ENCODE measurements at places on chromosomes 7 and 10. TPM values are rescaled to one million over a fixed set of nuclear protein-coding genes. Genes with fewer than 3 reads are reported as not detected.
A peak's percentile ranks its signal among the peaks of the same experiment; 100 is the strongest.

PRKAR2B gene
- 3.1 TPM for total RNA-seq

PAOX gene
- total RNA-seq = 3.6 TPM

TIMM23B gene
- total RNA-seq = 12.1 TPM

DNA sequence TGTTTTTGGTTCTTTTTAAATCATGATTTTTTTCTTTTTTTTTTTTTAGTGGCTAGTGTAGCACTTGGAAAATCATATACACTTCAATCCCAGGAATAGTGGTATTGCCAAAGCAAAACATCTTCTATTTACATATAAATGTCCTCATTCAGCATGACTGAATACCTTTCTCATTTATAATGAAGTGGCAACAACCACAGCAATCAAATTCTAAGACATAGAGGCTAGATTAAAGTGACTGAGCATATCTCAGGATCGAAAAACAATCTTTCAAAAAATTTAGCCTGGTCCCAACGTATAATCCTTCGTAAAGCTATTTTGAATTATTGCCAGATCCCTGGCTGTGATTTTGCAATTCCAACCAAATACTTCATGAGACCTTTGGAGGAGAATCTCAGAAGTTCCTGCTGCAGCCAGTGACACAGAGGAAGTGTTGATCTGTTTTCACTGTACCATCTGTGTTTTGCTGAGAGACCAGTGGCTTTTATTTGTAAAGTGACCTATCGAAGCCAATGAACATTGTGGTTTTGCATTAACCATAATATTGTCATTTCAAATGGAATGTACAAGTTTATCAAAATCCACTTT, 29.8 kb upstream of the SP8 start:
- H3K27ac ChIP-seq = no peak overlapping the region
- H3K27me3 ChIP-seq = no peaks in the 10 kb centered on the region
- H3K4me1 ChIP-seq = no peaks in the 10 kb centered on the region
- H3K36me3 ChIP-seq = no peaks in the 10 kb centered on the region

GRCh38 chr10:43671659-43672531, 23.2 kb upstream of the ZNF32 start:
- peaks cover 3% of the 10 kb centered on the region for H3K27me3 ChIP-seq
- peak overlapping the region; percentile 2 for H3K4me3 ChIP-seq
- H3K4me1 ChIP-seq = peaks cover 22% of the 10 kb centered on the region
- no peaks in the 10 kb centered on the region for H3K36me3 ChIP-seq
- peak; percentile 71 for DNase-seq
- no peak overlapping the region for H3K27ac ChIP-seq

DNA sequence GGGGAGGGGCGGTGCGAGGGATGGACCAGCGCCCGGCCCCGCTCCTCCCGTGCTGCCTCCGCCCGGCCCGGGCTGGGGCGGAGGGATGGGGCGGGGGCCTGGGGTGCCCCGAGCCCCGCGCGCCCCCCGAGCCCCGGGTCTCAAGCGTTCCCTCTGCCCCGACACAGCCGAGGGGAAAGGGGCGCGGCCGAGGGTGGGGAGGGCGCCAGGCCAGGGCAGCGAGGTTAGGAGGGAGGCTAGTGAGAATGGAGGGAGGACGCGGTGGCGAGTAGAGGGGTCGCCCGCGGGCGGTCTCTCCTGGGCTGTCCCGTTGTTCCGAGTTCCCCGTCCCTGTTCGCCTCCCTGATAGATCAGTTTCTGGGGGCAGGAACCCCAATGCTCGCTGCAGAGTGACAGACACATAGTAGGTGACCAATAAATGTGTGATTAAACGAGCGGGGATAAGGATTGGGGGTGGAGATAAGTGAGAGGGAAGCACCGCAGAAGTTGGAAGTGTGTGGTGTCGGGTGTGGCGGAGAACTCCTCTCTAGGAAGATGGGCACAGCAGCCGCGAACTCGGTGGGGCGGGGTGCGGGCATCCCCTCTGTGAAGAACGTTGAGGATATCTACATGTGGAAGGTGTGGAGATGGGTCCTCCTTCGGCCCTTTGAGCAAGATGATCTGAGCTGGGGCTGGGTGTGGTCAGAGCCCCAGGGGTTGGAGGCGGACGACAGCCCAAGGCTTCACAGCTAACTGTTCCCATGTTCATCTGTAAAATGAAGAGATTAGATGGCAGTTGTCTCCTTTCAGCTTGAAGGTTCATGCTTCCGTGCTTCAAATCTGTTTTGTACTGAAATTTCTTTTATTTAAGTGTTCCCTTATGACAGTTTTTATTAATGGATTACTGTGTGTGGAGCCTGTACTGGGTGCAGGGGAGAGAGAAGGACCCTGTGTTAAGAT, 580 bp downstream of the ZNF775 start:
- H3K27ac ChIP-seq = peak overlapping the region; percentile 80
- H3K4me3 ChIP-seq = peak overlapping the region; percentile 95
- no peaks in the 10 kb centered on the region for H3K36me3 ChIP-seq
- peaks cover 39% of the 10 kb centered on the region for H3K4me1 ChIP-seq
- DNase-seq = peak; percentile 19

GRCh38 chr7:100630066-100630465, 11.3 kb downstream of the TFR2 start:
- H3K4me3 ChIP-seq = no peak overlapping the region
- peaks cover 25% of the 10 kb centered on the region for H3K27me3 ChIP-seq
- H3K4me1 ChIP-seq = peaks cover 11% of the 10 kb centered on the region
- no peak for DNase-seq
- no peak overlapping the region for H3K27ac ChIP-seq

GRCh38 chr7:37346761-37347160, 101.9 kb downstream of the ELMO1 start:
- no peak for DNase-seq
- no peaks in the 10 kb centered on the region for H3K4me1 ChIP-seq
- no peak overlapping the region for H3K4me3 ChIP-seq
- H3K36me3 ChIP-seq = no peaks in the 10 kb centered on the region
- no peak overlapping the region for H3K27ac ChIP-seq
- H3K27me3 ChIP-seq = peaks cover 2% of the 10 kb centered on the region

- no peaks in the 10 kb centered on the region for H3K27me3 ChIP-seq
- H3K36me3 ChIP-seq = peaks cover 17% of the 10 kb centered on the region
- H3K27ac ChIP-seq = peak overlapping the region; percentile 65
- DNase-seq = peak; percentile 42
- peaks cover 53% of the 10 kb centered on the region for H3K4me1 ChIP-seq
Measured at GRCh38 chr10:31912289-31912688, 16.3 kb downstream of the ARHGAP12 start.

- peaks cover 6% of the 10 kb centered on the region for H3K4me1 ChIP-seq
- no peak overlapping the region for H3K27ac ChIP-seq
- no peak for DNase-seq
- H3K36me3 ChIP-seq = no peaks in the 10 kb centered on the region
Measured at GRCh38 chr7:102304668-102305067, 18.0 kb downstream of the SH2B2 start.

Measured in HFFc6 (cell line).